ENCODE measurements at places on chromosomes 2 and 18. TPM values are rescaled to one million over a fixed set of nuclear protein-coding genes. Genes with fewer than 3 reads are reported as not detected.
A peak's percentile ranks its signal among the peaks of the same experiment; 100 is the strongest.

The NTSR2 gene
- not detected for total RNA-seq

The RGPD5 gene
- total RNA-seq, result 8.6 TPM

GRCh38 chr2:213166109-213166508 is 14.7 kb upstream of the IKZF2 start:
- no peak for DNase-seq

GRCh38 chr2:5442736-5443135 is 249.4 kb upstream of the SOX11 start:
- no peak for DNase-seq

GRCh38 chr18:73691118-73691517 is 456.5 kb downstream of the FBXO15 start:
- DNase-seq, result peak; percentile 73

DNA sequence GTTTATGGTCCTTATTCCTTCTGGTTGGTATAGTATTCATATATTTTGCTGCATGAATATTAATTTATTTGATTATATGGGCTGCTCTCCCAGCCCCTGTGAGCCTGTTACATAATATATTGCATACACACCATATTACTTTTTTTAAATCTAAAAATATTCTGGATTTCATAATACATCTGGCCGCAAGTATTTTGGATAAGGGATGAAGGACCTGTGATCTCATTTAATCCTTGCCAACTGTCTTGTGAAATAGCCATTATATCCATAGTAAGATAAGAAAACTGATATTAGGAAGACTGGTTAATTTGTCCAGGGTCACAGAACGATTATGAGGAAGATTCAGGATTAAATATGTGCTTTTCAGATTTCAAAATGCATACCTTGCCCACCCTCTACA is 433.6 kb downstream of the LPIN1 start:
- no peak for DNase-seq

DNA sequence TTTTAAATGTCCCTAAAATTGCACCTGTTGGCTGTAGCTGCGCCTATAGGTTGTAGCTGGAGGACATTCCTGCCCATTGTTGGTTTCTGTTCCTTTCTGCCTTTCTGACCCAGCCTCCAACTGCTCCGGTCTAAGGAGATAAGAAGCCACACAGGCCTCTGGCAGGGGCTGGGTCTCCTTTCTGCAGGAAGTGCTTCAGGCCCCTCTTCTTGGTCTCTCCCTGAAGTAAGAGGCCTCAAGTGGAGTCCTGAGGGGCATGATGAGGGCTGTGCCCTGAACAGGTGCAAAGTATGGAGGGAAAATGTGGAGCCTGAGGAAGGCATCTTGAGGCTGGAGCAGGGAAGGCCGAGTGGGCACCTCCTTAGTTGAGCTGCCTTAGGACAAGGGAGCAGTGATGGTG is 10.4 kb upstream of the SFTPB start:
- no peak for DNase-seq

The ANKRD30B gene
- 0.67 TPM for total RNA-seq

The ACADL gene
- not detected for total RNA-seq

The RBBP8 gene
- total RNA-seq, result 19.4 TPM

DNA sequence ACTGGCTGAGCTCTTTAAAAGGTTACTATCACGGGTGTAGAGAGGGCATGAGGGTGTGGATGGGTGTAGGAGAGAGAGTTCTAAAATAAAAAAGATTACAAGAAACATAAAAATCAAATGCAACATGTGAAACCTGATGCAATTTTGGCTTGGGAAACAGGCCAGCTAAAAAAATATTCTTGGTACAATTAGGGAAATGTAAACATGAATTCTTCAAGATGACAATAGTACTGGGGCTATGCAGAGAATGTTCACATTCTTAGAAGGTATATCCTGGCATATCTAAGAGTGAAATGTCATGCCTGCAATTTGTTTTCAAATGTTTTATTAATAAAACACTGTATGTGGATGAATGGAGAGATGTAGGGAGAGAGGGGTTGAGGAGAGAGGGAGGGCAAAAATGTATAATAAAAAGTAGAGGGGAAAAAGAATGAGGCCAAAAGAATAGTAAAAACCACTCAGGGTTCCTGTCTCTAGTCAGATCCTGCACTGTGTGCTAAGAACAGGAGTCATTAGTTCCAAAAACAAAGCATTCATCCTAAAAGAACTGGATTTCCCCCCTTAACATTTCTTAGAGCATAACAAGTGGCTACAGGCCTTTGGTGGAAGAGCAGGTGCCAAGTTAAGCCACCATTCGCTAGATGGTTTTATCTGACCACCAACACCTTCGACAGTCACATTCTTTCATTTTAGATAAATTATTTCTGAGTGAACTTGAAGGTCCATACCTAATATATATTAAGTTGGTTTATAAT is 77.3 kb downstream of the LPIN2 start:
- no peak for DNase-seq

The MAP2 gene
- 0.43 TPM for total RNA-seq

- DNase-seq, result no peak
Observed at GRCh38 chr2:142684667-142685066, 192.8 kb upstream of the KYNU start.

DNA sequence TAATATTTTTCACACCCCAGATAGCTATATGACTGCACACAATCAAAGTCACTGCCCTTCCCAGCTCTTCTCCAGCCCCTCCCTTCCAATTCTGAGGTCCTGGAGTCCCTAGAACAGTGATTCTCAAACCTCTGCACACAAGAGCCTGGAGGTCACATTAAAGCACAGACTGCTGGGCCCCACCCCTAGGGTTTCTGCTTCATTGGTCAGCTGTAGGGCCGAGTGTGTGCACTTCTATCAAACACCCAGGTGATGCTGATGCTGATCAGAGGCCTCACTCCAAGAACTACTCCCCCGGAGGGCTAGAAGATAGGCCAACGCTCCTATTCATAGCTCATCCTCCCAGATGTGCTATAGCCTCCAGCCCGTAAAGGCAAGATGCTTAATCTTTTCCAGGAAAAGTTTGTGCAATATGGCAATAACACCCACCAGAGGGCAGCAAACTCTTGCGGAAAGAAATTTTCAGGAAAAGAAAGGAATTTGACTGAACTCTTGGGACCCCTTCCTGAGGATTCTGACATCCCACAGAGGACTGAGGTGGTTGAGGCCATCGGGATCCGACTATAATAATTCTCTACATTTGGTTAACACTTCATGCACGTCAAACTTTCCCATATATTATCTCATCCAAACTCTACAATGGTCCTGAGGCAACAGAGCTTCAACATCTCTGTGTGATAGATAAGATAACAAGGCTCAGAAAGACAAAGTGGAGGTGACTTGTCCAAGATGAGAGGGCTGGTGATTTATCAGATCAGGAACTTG is 194.2 kb upstream of the PKDCC start:
- DNase-seq, result peak; percentile 28

DNA sequence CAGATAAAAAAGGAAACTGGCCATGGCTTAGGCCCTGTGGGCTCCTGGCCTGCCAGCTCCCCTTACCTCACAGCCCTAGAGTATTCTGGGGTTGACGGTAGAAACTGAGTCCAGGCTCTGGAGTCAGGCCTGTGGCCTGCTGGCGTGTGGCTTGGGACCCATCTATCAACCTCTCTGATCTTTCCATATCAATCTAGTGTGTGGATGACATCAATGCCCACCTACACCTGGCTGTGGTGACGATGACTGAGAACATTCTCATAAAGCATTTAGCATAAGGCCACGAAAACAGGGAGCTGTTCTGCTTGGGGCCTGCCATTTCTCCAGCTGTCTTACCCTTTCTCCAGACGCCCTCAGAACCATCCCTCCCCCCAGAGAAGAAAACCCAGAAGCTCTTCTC is 17.9 kb downstream of the PCARE start:
- no peak for DNase-seq

The TMEFF2 gene
- 2.2 TPM for total RNA-seq

- peak; percentile 30 for DNase-seq
Observed at GRCh38 chr2:180524499-180524898, 455.9 kb upstream of the UBE2E3 start.

Data from MG63 (cell line).